ENCODE measurements at places on chromosomes 2 and 18.

DNA sequence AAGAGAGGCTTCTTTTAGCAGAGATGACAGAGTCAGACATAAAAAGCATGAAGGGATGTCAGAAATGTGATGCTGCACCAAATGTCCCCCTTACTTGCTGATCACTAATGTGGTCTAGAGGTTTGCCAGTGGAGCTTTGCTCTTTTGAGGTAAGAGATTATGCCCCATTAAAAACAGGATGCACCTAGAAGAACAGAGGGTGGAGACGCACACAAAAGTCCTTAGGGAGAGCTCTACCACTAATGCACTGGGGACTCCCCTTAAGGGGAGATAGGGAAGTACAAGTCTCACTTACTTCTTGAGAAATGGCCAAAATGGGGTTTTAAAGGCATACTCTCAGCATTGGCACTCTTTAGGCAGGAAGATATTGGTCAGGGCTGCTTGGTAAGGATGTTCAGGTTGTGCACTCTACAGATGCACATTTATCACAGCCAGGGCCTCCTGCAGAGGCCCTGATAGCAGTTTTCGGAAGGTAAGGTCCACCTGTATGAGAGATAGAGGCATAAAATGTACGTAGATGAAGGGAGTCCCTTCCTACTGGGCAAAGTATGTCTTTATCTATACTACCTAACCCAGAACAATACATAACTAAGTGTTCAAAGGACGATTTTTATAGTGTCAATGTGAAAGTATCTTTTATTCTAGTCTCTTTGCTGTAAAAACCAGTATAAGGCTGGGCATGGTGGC, 17.0 kb upstream of the SCYGR1 start:
- DNase-seq = no peak

DNA sequence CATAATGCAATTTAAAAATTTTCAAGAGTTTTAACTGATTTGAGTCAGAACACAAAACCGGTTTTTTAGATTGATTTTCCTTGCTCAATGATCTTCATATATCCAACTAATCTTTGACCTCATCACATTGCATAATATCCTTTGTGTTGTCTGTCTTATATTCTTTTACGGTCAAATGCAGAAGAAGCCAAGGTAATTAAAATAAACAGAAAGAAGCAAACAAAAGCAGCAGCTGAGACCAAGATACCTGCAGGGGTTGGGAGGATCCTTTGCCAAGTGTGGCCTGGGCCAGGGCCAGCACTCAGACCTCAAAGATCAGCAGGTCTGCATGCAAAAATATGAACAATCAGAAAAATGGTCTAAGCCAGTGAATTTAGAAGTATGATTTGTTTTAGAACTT, 428.9 kb upstream of the NETO1 start:
- DNase-seq = no peak

DNA sequence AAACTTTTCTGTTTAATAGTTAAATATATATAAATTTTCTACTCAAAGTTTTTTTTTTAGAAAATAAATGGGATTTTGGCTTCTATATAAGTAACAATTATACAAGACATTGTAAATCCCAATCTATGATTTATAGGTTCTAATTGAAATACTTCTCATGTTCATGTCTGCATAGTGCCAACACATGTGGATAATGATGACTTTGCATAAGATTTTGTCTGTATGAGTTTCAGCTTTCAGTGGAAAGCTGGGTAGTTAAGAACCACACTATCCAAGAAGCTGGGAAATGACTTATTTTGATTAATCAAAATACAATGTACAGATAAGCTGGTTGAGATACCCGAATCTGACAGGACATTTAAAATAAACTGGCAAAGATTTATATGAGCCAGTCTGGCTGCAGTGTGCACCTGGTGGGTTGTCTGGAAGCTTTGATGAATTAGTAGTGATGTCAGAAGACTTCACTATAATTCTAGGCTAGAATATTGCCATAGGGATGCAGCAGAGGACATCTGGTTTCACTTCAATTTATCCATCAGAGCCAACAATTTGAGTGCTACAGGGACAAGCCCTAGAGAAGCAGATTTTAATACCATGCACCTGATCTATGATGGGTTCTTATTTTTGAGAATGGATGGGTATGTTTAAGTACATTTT, 45.4 kb downstream of the EML6 start:
- DNase-seq = no peak

- no peak for DNase-seq
These were observed 532.1 kb downstream of the FBXO15 start for GRCh38 chr18:73615506-73615905.

GRCh38 chr2:140998577-140998976, 1132.2 kb downstream of the LRP1B start:
- no peak for DNase-seq

DNA sequence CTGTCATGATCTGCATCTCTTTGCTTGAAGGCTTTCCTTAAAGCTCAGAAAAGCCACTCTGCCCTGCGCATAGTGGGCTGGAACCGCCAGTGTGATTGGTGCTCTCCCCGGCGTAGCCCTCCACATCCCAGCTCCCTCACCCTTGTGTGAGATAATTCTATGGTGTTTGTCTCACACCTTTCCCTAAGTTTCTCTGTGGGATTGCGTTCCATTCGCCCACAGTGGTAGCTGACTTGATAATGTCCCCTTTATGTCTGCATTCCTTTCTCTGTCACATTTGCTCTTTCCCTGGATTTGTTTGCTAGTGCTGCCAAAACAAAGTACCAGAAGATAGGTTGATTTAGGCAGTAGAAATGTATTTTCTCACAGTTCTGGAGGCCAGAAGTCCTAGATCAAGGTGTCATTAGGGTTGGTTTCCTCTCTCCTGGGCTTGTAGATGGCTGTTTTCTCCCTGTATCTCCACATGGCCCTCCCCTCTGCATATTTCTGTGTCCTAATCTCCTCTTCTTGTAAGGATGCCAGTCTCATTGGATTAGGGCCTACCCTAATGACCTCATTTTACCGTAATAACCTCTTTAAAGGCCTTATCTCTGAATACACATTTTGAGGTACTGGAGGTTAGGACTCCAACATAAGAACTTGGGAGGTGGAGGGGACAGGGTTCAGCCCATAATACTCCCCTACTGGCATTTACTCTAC, 7.4 kb upstream of the TMEM87B start:
- no peak for DNase-seq

- DNase-seq = no peak
These were observed 308.3 kb upstream of the HS6ST1 start for GRCh38 chr2:128626760-128627511.

DNA sequence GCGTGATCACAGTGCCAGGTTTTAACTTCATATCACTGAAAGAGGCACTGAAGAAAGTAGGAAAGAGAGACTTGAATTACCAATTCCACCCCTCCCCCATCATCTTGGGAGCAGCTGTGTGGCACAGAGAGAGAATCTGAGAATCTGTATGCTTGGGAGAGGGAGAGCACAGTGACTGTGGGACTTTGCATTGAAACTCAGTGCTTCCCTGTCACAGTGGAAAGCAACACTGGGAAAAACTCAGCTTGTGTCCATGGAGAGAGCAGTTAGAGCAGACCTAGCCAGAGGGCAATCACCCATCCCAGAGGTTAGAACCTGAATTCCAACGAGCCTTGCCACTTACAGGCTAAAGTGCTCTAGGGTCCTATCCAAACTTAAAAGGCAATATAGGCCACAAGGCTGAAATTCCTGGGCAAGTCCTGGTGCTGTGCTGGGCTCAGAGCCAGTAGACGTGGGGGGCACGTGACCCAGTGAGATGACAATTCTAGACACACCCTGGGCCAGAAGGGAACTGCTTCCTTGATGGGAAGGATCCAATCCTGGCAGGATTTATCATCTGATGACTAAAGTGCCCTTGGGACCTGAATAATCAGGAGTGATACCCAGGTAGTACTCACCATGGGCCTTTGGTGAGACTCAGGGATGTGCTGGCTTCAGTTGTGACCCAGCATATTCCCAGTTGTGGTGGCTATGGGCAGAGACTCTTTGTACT, 15.5 kb upstream of the ABCB11 start:
- DNase-seq = peak; percentile 64

DNA sequence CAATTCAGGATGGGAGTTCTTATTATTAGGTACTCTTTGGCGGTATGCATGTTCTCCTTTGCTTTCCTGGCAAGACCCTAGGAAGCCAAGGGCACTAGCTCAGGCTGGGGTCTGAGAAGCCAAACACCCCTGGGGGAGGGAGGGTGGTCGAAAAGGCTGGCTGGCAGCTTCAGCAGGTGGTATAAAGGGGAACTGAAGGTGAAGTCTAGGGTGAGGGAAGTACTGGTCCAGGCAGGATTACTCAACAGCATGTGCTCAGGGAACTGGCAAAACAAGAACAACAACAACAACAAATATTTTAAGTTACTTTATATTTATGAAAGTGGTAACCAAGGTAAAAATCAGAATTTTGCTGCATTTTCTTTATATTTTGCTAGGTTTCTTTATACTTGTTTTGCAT, 40.7 kb upstream of the PCBP1 start:
- no peak for DNase-seq

DNA sequence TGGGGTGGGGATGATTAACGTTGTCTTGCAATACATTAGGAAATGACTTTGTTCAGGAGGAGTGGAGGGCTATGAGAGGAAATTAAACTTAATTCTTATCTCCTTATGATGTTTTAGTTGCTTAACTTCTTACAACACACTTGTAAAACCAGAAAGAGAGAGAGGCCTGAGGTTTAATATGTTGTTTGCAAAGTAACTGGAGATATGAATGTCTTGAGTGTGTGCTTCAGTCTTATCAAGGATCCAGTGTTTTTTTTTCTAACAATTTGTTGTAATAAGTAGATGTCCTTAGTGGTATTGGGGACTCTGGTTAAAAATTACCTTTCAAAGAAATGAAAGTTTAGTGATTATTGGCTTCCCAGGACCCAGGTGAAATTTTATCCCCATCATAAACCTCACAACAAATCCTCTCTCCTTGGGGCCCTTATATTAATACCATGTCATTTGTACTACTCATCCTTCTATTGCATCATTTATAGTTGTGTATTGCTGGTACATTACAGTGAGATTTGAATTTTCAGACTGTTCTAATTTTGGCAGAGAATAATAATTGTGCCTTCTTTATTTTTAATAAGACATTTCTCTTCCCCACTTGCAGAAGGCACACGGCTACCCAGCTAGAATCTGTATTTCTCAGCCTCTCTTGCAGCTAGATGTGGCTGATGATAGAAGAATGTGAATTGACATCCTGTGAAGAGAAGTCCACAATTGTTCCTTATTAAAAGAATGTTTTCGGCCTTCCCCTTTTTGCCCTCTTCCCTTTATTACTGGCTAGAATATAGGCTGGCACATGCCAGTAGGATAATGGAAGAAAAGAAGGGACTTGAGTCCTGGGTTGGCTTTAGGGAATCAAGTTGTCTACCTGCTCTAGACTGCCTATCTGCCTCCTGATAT, 91.9 kb upstream of the CXCR4 start:
- no peak for DNase-seq

GRCh38 chr2:238811293-238811692, 36.6 kb upstream of the TWIST2 start:
- DNase-seq = no peak

DNA sequence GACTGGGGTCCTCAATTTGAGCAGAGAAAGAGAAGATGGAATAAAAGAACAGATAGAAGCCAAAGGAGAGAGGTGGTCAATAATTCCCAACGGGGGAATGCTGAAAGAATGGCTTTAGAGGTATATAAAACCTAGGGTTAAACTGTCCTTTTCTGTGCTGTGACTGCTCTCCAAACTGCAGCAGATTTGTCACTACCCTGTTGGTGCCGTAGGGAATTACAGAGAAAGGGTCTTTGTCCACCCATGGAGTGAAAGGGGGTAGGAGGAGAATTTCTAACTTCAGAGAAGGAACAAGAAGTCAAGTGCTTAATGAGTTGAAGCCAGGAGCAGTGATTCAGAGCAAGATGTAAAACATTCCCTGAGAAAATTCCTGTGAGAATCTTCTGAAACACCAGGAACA, 486.5 kb downstream of the NUP35 start:
- DNase-seq = peak; percentile 59

DNA sequence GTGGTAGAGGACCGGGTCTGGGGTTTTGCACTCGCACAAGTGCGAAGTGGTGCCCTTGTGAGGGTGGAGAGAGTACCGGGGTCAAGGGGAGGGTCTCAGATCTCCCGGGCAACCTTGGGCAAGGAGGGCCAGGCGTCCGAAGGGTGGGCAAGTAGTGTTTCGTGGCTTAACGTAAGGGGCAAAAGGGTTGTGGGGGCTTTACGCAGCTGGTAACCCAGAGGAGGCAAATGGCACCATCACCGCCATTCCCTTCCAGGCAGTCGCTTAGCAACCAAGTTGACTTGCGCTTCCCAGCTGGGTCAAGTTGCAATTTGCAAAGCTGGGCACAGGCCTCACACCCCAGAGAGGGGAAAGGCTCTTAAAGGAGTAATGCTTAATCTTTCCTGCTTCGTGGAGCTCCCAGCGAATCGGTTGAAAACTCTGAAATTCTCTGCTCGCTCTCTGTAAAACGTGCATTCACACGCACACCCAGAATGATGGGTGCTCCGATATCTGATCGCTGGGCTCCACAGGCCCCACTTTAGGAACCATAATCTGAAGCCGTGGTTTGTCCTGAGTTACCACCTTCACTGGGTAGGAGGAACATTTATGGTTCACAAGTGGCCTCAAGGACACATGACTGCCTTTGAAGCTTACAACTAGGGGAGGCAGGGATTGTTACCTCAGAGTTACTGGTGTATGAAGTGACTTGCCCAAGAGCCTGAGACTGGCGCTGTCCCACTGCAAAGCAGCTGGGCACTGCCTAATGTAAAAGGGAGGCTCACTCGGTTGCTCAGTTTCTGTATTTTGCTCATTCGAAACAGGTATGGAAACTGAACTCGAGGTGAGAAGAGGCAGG, 127.9 kb downstream of the UXS1 start:
- DNase-seq = peak; percentile 43

GRCh38 chr2:218020966-218021535, 18.3 kb upstream of the TNS1 start:
- no peak for DNase-seq

DNA sequence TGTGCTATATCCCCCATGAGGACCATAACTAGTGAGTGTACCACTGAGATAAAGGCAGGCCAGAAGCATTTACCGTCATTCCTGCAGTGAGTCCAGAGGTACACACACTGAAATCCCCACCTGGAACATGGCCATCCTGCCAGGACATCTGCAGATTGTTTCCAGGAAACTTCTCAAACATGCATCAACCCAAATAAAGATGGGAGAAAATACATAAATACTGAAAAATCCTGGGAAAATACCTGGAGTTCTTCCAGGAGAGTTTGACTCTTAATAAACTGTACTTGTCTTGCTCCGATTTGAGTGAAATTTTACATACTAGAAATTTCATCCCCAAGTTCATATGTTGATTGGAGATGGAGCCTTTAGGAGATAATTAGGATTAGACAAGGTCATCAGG, 388.1 kb upstream of the KLHL29 start:
- no peak for DNase-seq

DNA sequence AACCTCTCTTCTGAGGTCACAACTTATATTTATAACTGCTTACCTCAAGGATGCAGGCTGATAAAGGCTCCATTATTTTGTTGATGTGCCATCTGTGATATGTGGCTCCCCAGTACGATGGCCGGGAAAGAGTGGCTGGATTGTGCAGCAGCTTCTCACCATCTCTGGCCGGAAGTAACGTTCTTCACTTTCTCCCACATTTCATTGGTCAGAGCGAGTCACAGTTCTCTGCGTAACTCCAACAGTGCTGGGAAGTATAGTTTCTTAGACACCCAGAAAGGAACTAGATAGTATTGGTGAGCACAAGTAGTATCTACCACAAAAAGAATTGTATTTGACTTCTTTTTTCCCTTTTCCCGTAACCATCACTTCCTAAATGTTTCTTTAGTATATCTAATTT, 28.7 kb downstream of the ZSWIM2 start:
- DNase-seq = no peak

All from islet precursor cell (in vitro differentiated cells).